ENCODE measurements at places on chromosomes 6 and 20.

- no peak for DNase-seq
Observed at GRCh38 chr6:28401172-28401571, 1.6 kb upstream of the ZSCAN12 start.

DNA sequence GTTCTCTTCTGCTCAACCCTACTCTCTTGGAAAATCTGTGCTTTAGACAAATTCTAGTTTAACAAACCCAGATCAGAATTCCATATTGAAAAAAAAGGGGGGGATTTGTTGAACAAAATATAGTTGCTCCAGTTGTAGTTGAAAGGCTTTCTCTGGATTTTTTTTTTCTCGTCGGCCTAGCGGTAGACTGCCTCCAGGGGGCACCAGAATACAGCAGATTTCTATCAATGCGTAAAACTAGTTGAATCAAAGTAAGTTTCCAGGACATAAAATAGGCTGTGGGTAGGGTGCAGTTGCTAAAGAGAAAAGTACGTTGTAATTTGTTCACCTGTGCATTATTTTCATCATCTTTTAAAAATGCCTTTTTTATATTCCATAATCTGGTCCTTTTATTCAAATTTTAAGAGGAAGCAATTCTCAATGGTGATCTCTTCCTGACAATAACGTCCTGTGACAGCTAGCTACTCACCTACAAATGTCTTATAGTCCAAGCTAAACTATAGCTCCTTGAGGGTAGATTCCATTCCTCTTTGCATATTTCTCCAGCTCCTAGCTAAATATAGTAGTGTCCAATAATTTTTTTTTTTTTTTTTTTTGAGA is 105.4 kb downstream of the PERP start:
- no peak for DNase-seq

GRCh38 chr6:169990095-169991030 is 238.9 kb downstream of the ERMARD start:
- DNase-seq: no peak

GRCh38 chr6:146923205-146923833 is 280.9 kb upstream of the STXBP5 start:
- DNase-seq: no peak

- no peak for DNase-seq
Observed at GRCh38 chr6:53361549-53362031, 12.8 kb upstream of the ELOVL5 start.

GRCh38 chr6:15305496-15305895 is 59.6 kb downstream of the JARID2 start:
- DNase-seq: no peak

DNA sequence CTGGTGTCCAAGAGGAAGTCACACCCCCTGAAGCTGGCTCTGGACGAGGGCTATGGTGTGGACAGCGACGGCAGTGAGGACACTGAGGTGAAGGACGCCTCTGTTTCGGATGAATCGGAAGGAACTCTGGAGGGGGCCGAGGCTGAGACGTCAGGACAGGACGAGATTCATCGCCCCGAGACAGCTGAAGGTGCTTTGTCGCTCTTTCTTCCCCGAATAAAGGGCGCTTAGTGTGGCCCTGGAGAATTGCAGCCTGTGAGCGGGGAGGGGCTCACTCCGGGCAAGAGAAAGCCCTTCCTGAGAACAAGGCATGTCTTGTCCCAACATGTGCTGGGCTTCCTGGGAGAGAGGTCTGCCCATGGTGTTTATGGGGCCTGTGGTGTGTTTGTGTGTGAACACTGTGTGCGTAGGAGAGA is 41.4 kb downstream of the MYT1 start:
- no peak for DNase-seq

DNA sequence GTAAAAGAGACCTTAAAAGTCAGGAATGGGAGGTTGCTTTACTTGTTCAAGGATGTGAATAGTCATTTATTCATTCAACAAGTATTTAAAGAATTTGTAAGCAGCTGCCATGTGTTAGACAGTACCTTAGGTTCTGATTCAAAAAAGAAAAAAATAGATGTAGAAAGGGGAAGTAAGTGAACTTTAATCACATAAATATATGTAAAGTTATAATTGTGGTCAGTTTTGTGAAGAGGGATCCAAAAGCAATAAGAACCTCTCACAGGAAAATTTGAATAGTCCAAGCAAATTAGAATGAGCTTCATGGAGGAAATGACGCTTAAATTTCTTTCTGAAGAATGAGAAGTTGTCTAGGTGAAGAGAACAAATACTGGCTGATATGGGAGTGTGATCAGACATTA is 596.1 kb upstream of the CITED2 start:
- DNase-seq: no peak

DNA sequence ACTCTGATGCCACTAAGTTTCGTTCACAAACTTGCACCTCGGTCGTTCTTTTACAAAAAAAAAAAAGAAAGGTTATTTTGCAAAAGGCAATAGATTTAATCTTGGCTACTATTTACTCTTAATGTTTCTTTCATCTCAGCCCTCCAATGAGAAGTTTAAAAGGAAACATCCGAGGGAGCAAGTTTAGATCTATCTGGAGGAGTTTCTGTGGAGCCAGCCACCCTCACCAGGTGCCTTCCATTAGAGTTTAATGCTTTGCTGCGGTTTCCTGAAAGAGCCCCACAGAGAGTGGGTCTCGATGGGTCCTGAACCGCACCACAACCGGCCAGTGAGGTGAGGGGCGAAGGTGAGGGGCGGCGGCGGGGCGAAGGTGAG is 632 bp downstream of the PRKN start:
- DNase-seq: no peak

GRCh38 chr6:13166916-13167315 is 161.4 kb downstream of the TBC1D7 start:
- DNase-seq: no peak

- DNase-seq: no peak
Observed at GRCh38 chr20:61922936-61923335, 142.7 kb downstream of the TAF4 start.

DNA sequence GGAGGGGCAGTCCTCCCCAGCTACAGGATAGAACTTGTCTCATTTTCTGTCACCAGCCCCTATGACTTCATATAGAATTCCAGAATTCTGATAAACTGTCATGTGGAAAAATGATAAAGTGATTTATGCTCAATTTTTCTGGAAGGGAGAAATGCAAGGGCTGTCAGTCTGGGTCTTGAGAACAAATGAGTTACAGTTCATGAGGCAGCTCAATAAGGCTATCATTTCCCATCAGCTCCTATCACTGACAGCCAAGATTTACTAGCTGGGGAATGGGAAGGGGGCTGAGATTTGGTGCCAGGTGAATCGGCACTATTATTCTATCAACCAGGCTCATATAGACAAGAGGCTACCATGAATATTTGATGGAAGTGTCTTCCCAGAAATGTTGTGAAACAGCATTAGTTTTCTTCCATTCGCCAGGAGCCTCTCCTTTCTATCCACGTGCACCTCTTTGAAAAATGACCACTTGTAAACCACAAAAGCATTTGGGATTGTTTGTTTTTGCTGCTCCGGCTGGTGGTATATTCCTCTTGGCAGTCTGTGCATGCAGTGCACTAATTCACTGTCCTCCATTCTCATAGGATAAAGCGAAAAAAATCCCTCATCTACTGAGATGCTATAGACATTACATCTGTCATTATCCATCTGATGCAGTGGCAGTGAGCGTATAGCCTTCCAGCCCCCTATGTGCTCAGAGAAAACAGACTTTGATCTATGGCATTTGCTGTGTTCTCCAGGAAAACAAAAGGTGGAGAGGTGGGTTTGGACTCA is 528.7 kb upstream of the RNF217 start:
- no peak for DNase-seq

All from iPS DF 19.7 (cell line).